Stimulated activated CD4-positive, alpha-beta T cell treated with anti-CD3 and anti-CD28 coated beads, Interleukin-4, amount 100 ng/mL, for 48 hours (primary cell): ENCODE measurements at places on chromosomes 4 and X.

DNA sequence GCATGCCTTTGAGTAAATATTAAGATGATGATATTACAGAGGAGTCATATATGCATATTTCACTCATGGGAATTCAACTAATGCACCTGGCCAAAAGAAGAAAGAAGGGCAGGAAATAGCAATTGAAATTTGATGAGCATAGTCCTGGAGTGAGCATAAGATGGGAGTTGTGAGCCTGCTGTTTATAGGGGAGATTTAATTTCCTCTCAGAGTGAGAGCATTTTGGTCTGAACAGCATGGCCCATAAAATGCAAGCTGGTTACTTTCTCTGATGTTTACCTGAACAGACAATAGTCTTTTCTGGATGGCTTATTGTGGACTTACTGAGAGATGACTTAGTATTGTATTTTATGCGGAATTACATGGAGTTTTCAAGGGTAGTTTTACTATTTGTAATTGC is 53.6 kb downstream of the FHIP1A start:
- DNase-seq = no peak

- no peak for DNase-seq
Measured at GRCh38 chr4:141229408-141230101, 8.9 kb downstream of the ZNF330 start.

GRCh38 chr4:156362581-156362980 is 408.9 kb upstream of the CTSO start:
- DNase-seq = no peak

- DNase-seq = no peak
Measured at GRCh38 chr4:183356931-183357675, 34.9 kb upstream of the CLDN24 start.

GRCh38 chr4:73621357-73621756 is 1.1 kb upstream of the RASSF6 start:
- DNase-seq = no peak

DNA sequence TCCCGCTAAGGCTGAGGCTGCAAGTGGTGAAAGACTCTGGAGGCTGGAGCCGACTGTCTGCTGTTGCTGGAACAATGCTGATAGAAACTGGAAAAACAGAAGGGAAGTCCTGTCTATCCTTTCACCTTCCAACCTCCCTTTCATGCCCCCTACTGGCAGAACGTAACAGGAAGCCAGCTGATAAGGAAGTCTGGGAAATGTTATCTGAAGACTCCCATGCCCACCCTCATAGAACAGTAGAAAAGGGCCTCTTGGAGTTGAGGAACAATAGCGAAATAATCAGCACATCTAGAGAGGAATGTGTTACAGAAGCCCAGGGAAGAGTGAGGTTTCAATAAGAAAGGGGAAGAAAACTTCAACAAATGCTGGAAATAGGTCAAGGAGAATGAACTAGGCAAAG is 117.1 kb upstream of the DKK2 start:
- no peak for DNase-seq

DNA sequence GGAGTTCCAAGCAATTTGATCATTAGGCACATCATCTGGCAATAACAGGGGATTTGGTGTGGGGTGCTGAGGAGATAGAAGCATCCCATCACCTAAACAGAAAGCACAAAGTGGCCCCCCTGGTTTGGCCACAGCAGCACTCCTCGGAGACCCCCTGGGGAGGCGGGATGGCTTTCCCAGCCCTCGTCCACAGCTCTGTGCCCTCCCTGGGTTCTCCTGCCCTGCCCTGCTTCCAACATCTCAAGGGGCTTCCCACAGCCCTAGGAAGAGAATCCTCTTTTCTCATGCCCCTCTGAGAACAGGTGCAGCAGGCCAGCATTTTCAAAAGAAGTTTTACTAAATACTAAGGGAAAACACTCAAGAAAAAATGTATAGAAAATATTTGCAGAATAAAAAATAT is 12.8 kb downstream of the ATP5ME start:
- no peak for DNase-seq
